ENCODE measurements at places on chromosomes 16 and 17.

DNA sequence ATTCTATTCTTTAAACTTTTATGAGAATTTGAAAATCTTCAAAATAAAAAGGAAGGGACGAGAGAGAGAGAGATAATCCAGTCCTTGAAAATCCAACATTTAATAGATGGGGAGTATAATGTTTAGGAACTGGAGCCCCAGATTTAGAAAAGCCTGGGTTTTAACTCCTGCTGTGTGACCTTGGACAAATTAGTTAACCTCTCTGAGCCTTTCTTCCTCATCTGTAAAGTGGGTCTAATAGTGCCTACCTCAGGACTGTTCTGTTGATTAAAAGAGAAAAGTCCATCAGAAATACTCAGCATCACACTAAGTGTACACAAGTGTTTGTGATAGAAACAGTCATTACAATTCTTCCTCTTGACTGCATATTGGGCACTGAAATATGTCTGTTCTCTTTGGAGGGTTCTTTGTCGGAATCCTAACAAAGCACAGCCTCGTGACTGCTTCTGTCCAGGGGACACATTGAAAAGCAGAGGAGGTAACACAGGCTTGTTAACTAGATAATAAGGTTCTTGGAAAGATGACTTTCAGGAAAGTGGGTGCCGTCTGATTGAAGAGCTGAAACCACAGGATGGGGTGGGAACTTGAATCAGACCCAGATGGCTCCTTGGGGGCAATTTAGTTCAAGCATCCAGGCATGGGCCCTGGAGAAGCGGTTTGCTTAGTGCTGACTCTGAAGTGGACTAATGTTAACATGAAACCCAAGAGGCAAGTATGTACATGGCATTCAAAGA is 128.2 kb downstream of the CLEC16A start:
- peak; percentile 60 for DNase-seq

DNA sequence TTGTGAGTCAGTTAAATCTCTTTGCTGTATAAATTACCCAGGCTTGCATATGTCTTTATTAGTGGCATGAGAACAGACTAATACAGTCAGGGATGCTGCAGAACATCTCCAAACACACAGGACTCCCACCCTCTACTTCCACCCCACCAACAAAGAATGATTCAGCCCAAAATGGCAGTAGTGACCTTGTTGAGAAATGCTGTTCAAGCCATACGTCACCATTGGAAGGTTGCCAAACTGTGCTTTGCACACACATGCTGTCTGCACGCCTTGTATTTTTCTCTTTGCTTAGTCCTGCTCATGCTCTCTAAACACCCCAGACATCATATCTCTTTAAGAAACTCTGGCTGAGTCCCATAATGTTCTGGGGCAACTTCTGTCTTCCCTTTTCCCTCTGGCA is 589.6 kb downstream of the WWOX start:
- DNase-seq: no peak

GRCh38 chr16:456891-457483 is 31.5 kb downstream of the RAB11FIP3 start:
- DNase-seq: peak; percentile 53

GRCh38 chr17:59600169-59600568 is 19.5 kb upstream of the CLTC start:
- DNase-seq: no peak

DNA sequence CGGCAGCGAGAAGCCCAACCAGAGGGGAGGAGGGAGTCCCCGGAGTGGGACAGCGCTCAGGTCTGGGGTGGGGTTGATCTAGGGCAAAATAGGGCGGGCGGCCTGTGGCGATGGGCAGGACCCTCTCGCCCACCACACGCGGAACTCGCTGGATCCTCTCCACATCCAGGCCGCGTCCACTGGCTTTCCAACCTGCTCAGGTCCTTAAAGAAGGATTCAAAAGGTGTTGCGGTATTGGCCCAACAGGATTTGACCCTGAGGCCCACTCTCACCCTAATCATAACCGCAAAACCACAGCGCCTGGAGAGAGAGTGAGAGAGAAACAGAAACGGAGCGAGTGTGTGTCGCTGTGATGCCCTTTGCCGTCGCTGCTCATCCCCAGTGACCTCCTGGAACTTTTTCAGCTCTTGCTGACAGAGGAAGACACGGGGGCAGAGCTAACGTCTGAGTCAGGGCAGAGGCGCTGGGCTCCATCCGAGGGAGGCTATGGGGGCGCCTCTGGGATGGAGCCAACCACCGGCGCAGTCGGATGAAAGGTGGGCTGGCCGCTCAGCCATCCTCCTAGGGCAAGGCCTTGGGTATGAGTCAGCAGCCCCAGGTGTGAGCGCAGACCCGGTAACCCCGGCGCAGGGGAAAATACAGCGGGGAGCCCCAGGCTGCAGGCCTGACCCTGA is 16.7 kb upstream of the OR1F1 start:
- DNase-seq: no peak

- DNase-seq: peak; percentile 39
Observed at GRCh38 chr16:11727796-11728543, 14.7 kb downstream of the TXNDC11 start.

DNA sequence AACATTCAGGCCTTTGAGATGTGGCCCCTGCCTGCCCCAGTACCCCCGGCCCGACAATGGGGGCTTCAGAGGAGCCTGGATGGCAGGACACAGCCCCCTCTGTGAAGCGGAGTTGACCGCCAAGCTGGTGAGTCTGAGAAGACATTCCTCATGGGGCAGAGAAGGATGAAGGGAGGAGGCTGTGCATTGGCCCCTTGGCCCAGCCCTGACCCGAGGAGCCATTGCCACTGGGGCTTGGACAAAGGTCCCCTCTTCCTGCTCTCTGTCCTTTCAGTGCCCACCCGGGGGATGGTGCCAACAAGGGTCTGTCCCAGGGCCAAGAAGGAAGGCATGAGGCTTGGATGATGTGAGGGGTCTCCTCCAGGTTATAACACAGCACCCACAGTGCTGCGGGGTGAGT is 30.9 kb upstream of the PHB1 start:
- DNase-seq: no peak

GRCh38 chr17:231966-232807 is 50.7 kb upstream of the DOC2B start:
- no peak for DNase-seq

DNA sequence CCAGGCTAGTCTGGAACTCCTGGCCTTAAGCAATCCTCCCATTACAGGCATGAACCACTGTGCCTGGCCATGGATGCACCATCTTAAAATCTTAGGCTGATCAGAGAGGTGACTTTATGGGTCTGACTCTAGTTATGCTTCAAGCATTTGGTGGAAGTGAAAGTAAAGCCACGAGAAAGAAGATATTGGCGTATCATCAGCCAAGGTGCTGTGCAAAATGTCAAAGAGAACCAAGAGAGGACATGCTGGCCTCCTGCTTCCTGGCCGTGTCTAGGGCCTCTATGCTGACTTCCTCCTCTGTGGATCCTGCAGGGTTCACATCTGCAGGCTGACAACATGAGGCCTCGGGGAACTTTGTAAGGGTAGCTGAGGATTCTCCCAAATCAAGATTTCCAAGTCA is 385.2 kb downstream of the MAF start:
- DNase-seq: no peak

DNA sequence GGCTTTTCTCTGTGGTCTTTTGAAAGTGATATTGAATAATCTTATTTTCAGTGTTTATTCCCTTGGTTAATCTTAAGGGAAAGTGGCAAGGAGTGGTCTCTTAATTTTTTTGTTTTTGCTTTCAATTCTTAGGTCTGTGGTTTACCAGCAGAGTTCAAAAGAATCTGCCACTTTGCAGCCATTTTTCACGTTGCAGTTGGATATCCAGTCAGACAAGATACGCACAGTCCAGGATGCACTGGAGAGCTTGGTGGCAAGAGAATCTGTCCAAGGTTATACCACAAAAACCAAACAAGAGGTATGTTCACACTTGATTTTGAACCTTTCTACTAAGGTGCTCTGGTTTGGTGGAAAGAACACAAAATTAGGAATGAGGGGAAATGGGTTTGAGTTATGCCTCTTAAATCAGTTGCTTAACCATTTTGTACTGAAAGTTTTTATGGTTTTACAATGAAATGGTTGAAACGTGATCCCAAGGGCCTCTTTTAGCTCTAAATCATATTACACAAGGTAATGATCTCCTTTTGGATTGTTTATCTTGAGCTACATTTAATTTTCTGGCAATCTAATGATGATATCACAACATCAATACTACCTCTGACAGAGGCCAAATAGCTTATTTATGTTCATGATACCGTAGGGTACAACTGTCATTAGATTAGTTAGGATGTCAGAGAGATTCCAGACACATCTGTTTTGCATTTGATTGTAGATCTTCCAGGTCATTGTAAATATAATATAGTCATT is 51.6 kb upstream of the CRISPLD2 start:
- no peak for DNase-seq

DNA sequence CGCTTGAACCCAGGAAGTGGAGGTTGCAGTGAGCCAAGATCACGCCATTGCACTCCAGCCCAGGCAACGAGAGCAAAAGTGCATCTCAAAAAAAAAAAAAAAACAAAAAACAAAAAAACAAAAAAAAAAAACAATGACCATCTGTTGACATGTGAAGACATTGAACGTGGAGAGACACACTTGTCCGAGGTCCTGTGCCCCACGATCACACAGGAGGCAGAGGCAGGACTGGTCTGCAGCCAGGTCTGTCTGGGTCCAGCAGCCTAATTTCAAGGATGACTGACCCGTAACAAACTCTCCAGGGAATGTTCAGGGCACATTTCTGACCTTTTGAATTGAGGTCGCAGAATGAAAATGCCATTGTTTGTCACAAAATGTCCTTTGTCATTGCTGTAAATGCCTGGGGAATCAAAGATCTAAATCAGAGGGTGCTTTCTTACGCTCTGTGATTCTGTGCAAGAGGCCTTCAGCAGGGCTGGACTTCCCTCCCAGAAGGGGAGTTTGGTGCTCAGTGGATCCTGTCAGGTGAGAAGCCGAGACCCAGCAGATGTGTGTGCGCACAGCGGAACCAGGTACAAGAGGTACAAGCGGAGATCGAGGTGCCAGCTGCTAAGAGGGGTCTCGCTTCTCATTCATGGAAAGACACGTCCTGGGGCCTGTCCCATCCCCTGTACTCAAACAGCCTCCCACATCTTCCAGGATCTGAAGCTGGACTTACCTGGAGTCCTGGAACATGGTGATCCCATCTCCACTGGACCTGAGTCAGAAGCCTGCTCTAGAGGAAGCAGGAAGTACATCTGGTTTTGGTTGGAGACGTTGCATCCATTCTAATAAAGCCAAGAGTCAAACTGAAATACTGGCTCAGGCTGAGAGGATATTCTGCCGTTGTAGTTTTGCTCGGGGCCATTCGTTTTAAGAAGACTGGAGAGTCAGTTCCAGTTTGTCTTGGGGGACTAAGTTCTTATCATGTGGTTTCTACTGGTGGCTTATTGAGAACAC is 95.8 kb downstream of the IRF8 start:
- DNase-seq: no peak

- DNase-seq: no peak
Observed at GRCh38 chr17:5883775-5884665, 186.2 kb upstream of the WSCD1 start.

GRCh38 chr16:86494565-86495356 is 15.6 kb upstream of the FOXF1 start:
- no peak for DNase-seq

DNA sequence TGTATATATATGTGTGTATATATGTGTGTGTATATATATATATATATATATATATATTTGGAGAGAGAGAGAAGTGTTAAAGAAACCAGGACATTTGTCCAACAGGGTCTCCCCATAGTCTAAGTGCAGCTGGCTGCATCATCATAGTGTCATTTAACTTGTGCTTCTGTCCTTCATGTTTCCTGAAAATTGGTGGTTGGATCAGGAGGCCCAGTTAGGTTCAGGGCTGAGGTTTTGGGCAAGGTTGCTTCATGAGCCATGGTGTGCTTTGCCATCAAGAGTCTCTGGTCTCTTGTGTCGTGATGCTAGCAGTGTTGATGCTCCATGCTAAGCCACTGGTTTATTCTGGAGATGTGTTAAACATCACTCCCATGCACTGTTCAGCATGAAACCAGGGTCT is 85.3 kb downstream of the C16orf95 start:
- DNase-seq: no peak

GRCh38 chr17:61313461-61314326 is 85.9 kb upstream of the TBX2 start:
- DNase-seq: no peak

- DNase-seq: peak; percentile 90
Observed at GRCh38 chr16:3282103-3282729, 1.1 kb upstream of the ZNF263 start.

- DNase-seq: no peak
Observed at GRCh38 chr16:17294856-17295255, 175.9 kb downstream of the XYLT1 start.

DNA sequence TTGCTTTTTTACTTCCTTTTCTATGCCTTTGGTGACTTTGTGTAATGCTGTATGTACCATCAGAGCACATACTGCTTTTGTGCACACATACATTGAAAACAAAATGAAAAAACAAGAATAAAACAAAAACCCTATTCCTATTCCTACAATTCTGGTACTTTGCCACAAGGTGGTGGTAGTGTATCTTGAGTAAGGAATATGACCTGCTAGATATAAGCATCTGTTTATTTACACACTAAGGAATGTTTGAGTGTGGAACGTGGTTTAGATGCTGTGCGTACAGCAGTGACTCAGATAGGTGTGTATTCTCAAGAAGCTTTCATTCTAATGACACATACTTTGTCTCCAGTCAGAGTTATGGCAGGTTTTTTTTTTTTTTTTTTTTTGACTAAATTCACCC is 606.2 kb downstream of the WWOX start:
- peak; percentile 46 for DNase-seq

DNA sequence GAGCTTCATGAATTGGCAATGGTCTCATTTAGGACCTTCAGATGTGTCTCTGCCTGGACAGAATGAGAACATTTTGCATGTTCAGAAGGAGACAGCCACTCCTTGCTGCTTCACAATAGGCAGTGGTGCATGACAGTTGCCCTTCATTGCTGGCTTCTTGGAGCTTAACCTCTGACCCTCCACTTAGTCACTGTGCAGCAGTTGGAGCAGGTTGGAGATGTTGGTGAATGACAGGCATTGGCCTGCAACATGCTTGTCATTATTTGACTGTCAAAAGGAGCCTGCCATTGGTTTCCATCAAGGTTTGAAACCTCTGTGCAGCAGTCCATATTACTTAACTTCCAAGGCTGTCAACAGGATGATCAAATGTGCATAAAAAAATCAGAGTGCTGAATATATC is 22.7 kb downstream of the FTO start:
- DNase-seq: no peak
